ENCODE measurements at places on chromosomes 3 and 15.

DNA sequence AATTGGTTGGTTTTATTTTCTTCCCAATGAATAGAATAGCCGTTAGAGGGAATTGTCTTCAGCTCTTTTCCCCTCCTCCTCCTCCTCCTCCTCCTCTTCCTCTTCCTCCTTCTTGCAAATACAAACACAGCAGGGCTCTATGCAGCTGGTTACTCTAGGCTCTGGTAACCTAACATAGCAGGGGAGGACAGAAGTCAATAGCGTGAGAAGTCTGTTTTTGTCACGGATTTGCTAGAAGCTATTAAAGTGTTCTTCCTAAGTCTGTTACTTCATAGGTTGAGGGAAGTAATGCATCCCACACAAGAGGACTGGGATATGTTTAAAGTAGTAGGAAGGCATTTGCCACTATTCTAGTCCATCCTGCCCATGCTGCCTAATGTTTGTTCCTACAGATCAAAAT, 374.7 kb upstream of the TPRG1 start:
- peak; percentile 71 for DNase-seq

- DNase-seq = no peak
These were observed 308.3 kb upstream of the SEMA6D start for GRCh38 chr15:47409038-47409437.

- DNase-seq = no peak
These were observed 38.1 kb upstream of the TMC3 start for GRCh38 chr15:81411969-81412633.

DNA sequence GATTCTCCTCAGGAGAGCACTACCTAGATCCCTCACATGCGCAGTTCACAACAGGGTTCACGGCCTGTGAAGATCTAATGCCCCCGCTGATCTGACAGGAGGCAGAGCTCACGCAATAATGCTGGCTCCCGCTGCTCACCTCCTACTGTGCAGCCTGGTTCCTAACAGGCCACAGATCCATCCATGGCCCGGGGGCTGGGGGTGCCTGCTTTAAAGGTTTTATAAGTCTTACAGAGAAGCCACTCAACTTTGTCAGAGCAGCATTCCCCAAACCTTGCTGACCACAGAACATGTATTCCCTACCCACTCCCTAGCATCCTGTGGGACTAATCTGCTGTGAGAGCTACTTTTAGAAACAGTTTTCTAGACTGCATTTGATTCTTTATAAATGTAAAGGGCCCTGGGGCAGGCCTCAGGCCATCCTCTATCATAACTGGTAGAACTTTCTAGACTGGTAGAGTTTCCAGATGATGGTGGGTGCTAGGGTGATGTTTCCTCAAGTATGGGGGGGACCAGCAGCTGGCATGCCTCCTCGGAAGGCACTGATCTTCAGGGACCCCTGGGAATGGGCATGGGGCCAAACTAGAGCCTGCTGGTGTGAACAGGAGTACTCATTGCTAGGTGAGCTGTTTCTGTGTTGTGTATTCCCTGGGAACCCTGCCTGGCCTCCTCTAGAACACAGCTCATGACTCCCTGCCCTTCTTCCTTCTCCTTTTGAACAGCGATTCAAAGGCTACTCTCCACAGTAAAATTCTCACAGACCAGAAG, 25.7 kb upstream of the RAD18 start:
- DNase-seq = no peak

GRCh38 chr3:60746043-60746638, 505.1 kb downstream of the FHIT start:
- no peak for DNase-seq

DNA sequence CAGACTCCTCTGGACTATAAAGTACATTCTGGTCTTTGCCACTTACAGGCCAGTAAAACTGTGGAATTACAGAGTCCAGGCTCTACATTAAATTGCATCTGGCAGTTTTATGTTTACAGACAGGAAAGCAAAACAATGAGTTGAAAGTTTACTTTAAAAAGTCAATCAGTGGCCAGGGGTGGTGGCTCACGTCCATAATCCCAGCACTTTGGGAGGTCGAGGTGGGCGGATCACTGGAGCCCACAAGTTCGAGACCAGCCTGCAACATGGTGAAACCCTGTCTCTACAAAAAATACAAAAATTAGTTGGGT, 53.8 kb downstream of the TM4SF4 start:
- no peak for DNase-seq

- DNase-seq = no peak
These were observed 75.6 kb downstream of the UBP1 start for GRCh38 chr3:33364531-33365128.

DNA sequence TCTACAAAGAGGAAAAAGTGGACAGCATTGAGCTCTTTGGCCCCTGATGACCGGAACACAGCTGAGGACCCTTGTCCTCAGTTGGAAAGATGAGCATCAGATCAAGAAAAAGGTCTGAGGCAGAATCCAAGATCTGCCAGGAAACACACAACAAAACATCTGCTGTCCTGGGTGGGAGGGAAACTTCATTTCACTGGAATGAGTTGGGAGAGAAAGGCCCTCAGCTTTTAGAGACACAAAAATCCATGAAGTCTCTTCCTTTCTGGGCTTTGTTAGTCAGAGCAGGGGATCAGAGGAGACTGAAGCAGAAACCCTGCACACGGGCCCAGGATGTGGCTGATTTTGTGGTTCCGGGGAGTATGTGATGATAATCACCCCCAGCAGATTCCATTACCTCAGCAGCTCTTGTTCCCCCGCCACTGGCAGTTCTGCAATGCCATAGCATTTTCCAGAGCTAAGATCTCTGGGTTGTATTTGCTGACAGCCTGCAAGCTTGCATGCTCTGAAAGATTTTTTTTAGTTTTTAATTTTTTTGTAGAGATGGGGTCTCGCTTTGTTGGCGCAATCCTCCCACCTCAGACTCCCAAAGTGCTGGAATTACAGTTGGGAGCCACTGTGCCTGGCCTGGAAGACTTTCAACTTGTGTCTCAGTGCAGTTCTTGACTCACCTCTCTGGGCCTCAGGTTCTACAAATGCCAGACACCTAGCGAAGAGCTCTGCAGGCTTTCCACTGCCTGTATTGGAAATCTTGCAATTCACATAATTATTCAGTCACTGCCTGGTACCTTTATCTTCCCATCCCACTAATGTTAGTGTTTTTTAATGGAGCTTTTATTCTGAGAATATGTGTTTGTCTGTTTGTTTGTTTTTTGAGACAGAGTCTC, 5.8 kb upstream of the TATDN2 start:
- no peak for DNase-seq

GRCh38 chr15:83290236-83290635, 5.8 kb upstream of the BNC1 start:
- no peak for DNase-seq

GRCh38 chr3:81753416-81754027, 7.9 kb downstream of the GBE1 start:
- no peak for DNase-seq

- DNase-seq = no peak
These were observed 96.3 kb upstream of the ALDH1A3 start for GRCh38 chr15:100783291-100783690.

DNA sequence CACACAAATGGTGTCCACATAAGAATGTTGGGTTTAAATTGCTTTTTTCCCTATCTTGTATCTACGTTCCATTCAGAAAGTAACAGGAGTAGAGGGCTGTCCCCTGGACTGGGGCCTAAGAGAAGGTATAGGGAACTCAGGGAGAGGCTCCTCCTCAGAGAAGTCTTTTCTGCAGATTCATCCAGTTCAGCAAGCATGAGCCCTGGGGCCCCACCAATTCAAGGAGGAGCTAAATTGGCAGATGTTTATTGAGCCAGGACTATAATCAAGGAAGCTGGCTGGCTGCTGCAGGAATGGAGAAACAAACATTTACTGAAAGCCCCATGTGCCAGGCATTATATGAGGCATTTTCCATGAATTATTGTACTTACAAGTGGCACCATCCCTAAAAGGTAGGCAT, 22.1 kb upstream of the LARS2 start:
- no peak for DNase-seq

GRCh38 chr15:63860555-63860954, 26.8 kb upstream of the HERC1 start:
- no peak for DNase-seq

- no peak for DNase-seq
These were observed 12.0 kb downstream of the TBC1D5 start for GRCh38 chr3:17730318-17730967.

DNA sequence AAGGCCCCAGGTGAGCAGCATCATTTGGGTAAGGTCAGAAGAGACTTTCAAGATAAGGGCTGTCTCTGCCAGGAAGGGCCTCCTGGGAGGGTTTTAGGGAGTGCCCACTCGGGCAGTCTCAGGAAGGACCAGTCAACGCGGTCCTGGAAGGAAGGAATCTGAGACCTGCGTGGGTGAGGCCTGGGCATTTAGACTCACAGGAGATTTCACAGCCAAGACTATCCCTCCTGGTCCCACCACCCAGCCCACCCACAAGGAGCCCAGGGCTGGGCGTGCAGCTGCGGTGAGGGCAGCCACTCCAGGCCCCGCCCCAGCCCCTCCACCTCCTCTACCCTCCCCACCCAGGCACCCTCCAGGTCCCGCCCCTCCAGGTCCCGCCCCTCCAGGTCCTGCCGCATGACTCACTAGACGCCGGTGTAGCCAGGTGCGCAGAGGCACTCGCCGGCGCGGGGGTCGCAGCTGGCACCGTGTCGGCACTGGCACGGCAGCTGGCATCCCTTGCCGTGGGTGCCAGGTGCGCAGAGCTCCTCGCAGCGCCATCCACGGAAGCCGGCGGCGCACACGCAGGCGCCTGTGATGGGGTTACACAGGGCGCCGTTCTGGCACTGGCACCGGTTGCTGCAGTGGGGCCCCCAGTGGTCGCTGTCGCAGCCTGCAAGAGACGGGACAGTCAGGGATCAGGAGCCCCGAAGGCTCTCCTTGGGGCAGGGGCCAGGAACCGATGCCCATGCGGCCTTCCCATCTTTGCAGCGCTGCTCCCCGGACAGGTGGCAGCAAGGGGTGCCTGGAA, 112.7 kb downstream of the RAB11A start:
- no peak for DNase-seq

Measured in inflammatory macrophage treated with lipopolysaccharide for 4 hours (primary cell).